ENCODE measurements at places on chromosomes 13 and 19.

- no peak for DNase-seq
Observed at GRCh38 chr13:76696370-76696769, 189.8 kb downstream of the KCTD12 start.

DNA sequence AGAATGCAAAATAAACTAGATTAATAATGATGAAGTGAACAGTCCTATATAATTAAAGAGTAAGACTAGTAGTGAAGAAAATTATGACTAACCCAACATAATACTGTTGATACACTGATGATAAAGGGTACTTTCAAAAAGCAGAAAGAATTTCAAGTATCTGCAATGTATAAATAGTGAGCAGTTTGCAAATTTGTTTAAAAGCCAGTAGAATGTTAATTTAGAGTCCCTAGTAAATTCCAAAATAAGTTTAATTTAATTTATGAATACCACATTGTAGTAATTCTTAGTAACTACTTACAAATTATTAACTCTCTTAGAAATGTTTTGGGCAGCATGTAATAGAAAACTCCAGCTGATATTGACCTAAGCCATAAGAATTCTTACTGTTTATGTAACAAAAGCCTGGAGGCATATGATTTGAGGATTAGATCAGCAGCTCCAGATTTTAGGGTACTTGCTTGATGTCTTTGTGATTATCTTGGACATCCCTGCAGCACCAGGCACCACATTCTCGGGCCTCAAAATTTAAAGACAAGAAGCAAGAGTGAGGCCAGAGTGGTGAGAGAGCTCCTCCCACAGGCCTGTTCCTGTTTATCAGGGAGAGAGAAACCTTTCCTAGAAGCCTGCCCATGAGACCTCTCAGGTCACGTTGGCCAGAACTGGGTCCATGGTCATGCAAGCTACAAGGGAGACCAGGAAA, 67.6 kb upstream of the TDRD3 start:
- DNase-seq, result no peak

GRCh38 chr13:36999054-36999714, at the start of gene ALG5:
ALG5 (minus strand) TSS chr13:36999340; CDS start chr13:36999300, 40 bp downstream.
- peak; percentile 39 for DNase-seq

- no peak for DNase-seq
Observed at GRCh38 chr19:45971260-45971902, 2.3 kb downstream of the NOVA2 start.

GRCh38 chr13:71853725-71854124, 13.3 kb downstream of the DACH1 start:
- DNase-seq, result no peak

DNA sequence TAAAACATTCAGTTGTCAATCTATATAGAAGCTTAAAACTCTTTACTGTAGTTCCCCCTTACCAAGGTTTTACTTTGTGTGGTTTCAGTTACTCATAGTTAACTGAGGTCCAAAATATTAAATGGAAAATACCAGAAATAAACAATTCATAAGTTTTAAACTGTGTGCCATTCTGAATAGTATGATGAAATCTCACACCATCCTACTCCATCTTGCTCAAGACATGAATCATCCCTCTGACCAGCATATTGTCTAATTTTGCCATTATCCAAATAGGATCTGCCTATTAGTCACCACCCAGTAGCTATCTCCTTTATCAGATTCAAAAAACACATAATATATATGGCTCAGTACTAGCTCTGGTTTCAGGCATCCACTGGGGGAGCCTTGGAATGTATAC, 22.4 kb downstream of the ZNF571 start:
- no peak for DNase-seq

DNA sequence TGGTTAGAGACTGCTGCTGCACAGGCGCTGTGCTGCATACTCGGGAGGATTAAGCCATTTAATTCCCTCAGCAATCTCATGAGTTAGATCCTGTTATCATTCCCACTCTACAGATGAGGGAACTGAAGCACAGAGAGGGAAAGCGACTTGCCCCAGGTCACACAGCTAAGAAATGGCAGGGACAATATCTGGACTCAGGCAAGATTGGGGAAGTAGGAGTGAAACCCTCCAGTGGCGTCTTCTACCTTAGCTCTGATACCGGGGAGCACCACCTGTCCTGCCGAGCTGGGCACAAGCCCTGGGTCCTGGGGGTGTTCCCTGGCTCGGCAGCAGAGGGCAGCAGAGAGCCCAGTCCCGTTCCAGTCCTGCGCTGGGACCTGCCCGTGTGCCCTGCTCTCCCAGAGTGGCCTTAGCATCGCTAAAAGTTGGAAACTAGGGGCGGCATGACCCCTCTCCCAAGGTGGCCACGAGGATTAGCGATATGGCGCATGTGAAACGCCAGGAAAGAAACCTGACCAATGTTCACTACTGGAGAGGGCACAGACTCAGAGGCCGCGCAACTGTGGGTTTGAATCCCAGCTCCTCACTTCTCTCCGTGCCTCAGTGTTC, 20.5 kb downstream of the CYTH2 start:
- no peak for DNase-seq

GRCh38 chr13:79775830-79776229, 294.9 kb downstream of the NDFIP2 start:
- peak; percentile 59 for DNase-seq

DNA sequence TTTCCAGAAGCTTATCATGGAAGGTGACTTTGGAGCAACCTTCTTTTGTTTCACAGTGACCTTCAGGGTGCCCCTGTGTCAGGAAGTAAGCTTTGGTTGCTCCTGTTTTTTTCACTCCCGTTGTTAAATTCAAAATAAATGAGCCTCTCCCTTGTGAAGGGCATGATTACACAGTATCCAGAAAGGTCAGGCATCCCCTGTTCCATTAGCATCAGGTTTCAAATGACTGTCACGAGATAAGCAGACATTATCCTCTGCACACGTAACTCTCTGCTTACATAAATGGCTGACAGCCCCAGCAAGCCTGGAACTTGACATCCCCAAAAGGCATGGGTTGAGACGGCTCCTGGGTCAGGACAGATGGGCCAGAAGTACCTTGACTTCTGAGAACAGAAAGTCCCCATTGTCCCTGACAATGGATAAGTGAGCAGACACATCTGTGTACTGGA, 52.0 kb downstream of the RAB20 start:
- no peak for DNase-seq

GRCh38 chr13:39565036-39565949, 37.7 kb downstream of the LHFPL6 start:
- DNase-seq, result peak; percentile 51

Measured in HFF-Myc (cell line).